Muscle of leg (tissue), 16 donors: ENCODE measurements at places on chromosomes 1 and 21.

- no peak for DNase-seq
Measured at GRCh38 chr1:157624471-157624870, 26.6 kb upstream of the FCRL4 start.

DNA sequence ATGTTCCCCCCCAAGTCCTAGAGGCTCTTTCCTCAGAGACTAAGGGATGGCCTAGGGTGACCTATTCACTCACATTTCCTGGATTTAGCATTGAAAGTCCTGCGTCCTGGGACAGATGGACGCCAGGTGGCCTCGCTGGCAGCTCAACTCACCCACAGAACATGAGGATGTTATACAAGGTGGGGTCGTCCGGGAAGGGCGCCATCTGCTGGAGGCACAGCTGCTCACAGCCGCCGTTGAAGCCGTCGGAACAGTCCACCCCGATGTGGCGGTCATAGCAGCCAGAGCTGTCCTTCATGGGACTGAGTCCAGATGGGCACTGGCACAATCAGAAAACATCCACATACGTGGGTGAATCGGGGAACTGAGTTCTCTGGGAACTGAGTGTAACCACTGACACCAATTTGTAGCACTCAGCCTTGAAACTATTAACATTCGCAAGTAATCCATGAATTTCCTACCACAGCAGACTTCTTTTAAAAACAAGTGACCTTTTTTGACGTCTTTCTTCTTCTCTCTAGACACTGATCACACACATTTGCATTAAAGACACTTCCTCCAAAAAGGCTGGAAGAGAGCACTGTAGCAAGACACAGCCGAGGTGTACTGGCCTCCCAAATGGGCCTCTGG lies 215.4 kb downstream of the ASTN1 start:
- DNase-seq, result peak; percentile 31

- peak; percentile 20 for DNase-seq
Measured at GRCh38 chr1:52268372-52268771, 97.6 kb downstream of the CC2D1B start.

GRCh38 chr1:236204656-236205055 lies 62.3 kb downstream of the GPR137B start:
- DNase-seq, result no peak

DNA sequence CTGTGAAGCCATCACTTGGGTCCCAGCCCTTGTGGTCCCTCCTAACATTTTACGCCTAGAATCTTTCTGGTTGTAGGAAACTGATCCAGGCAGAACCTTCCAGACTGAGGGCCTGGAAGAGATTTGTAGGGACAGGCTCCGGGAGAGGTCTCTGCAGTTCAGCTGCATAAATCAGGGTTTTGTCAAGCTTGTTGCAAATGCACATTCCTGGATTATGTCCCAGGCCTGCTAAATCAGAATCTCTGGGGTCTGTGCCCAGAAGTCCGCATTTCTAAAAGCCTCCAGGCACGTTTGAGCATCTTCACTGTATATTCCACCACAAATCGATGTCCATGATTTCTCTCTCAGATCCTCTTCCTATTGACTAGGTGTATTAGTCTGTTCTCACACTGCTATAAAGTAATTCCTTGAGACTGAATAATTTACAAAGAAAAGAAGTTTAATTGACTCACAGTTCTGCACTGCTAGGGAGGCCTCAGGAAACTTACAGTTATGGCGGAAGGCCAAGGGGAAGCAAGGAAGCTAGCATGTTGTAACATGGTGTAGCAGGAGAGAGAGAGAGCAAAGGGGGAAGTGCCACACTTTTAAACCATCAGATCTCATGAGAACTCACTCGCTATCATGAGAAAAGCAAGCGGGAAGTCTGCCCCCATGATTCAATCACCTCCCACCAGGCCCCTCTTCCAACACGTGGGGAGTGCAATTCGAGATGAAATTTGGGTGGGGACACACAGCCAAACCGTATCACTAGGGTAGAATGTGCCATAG lies 1.2 kb upstream of the FHAD1 start:
- DNase-seq, result peak; percentile 53

GRCh38 chr1:7224644-7225043 lies 439.4 kb downstream of the CAMTA1 start:
- no peak for DNase-seq

DNA sequence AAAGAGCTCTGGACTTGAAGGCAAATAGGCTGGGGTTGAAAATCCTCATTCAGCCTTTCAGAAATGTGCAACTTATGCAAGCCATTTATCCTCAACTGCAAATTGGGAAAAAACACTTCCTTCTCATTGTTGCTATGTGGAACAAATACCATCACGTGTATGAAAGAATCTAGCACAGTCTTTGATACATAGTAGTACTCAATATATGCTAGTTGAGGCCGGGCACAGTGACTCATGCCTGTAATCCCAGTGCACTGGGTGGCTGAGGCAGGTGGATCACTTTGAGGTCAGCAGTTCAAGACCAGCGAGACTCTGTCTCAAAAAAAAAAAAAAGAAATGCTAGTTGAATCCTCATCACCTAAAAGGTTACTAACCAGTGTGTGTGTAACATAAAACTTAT lies 8.2 kb downstream of the PI4KB start:
- no peak for DNase-seq

- no peak for DNase-seq
Measured at GRCh38 chr1:84202126-84202525, 58.1 kb downstream of the PRKACB start.

DNA sequence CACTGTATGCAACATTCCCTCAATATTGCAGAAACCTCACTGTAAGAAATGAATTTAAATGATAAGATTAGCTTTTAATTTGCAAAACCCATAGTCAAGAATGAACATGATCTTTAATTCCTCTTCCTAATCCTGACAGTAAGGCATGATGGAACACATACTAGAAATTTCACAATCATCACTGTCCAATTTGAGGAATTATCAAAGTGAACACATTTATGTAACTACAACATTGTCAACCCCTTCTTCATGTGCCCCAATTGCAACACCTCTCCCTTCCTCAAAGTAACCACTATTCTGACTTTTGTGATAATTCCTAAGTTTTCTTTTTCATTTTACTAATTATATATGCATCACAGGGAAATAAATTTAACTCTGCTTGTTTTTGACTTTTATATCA lies 103.1 kb downstream of the LHX8 start:
- no peak for DNase-seq

DNA sequence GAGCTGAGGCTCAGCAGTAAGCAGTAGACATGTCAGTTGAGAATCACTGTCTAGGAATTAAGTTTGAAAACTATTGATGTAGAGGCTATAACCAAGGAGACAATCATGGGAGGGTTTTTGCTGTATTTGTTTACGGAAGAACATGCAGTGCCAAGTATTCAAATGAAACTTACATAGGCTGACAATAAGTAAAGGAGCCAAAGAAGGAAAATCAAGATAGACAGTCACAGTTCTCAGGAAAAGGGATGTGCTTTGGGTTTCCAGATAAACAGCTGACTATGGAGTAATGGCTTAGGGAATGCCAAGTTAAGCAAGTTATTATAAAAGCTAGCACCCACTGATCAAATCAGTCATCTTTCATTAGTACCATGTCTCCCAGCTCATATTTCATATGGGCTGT lies 21.5 kb downstream of the GNG12 start:
- DNase-seq, result no peak

DNA sequence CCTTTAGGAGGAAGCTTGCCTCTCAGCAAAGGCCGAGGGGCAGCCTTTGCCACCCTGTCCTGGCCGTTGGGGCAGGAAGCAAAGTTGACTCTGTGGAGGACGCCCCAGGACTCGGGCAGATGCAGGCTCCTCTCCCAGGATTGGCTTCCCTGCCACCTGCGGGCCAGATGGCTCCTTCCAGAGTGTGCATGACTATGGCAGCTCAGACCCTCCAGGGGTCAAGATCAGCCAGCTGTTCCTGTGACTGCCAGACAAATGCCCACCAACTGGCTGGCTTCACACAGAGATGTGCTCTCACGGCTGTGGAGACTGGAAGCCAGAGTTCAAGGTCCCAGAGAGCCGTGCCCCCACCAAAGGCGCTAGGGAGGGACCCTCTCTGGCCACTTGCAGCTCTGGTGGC lies 87.0 kb upstream of the VAMP3 start:
- DNase-seq, result no peak

GRCh38 chr1:55870106-55870505 lies 654.9 kb upstream of the USP24 start:
- peak; percentile 63 for DNase-seq

DNA sequence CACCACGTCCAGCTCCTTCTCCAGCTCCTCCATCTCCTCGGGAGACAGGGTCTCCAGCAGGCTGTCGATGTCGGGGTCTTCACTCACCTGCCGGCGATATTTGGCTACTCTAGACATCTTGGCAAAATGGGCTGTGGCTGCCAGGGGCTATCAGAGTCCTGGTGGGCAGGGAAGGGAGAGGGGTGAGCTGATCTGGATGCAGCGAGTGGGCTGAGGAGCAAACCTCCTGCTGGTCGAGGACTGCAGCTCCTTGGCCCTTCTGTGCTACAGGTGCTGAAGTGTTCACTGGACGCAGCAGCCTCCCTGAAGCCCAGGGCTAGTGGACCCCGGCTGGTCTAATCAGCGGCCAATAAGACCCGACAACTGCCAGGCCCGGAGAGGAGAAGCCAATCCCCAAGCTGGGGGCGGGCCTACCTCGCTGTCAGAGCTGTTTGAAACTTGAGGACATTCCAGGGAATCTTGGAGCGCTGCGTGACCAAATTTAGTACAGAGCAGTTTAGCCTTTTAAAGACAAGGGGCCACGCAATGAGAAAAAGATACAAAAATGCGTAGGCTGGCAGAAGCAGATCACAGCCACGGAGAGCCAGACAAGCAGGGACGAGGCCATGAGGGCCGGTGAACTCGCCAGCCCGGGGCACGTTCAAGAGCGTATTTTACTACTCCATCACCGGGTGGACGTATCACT lies at the start of gene LMOD1:
TSS of gene LMOD1 (minus strand) at position 325 of the 685 bp plus-strand sequence. CDS start at position 117, 208 bp downstream.
- peak; percentile 91 for DNase-seq

DNA sequence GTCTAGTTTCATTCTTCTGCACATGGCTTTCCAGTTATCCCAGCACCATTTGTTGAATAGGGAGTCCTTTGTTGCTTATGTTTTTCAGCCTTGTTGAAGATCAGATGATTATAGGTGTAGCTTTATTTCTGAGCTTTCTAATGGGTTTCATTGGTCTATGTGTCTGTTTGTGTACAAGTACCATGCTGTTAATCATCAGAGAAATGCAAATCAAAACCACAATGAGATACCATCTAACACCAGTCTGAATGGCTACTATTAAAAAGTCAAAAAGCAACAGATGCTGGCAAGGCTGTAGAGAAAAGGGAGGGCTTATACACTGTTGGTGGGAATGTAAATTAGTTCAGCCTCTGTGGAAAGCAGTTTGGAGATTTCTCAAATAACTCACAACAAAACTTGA lies 321.5 kb upstream of the PTBP2 start:
- DNase-seq, result no peak

DNA sequence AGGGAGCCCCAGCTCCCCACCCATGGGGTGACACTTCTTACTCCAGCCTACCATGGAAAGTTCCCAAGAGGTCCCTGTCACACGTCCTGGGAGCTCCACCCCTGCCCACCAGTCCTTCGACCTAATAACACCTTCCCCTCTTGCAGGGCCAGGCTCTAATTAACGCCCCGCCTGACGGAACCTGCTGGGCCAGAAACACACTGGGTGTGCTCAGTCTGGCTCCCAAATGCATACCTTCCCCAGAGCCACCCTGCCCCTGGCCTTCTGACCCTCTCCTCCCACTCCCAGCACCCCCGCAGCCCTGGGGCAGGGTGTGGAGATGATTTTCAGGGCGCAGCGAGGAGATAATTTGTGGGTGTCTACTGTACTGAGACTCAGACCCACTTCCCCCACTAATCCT lies 20.6 kb downstream of the PGLYRP3 start:
- DNase-seq, result no peak

DNA sequence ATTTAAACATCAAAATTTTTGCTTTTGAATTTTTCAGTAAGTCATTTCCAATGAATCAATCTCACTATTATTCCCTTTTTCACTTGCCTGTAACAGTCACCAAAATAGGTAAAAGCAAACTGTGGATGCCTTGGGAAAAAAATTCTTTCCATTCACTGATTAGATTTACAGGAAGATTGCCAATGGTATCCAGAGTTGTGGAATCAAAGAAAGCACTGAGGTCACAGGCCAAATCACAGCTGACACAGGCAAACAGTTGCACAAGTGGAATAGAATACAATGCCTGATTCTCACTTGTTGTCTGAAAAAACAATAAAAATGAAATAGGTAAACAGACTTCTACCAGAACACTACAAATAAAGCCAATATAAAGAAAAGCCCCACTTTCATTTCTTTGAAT lies 48.4 kb downstream of the LTN1 start:
- DNase-seq, result no peak

DNA sequence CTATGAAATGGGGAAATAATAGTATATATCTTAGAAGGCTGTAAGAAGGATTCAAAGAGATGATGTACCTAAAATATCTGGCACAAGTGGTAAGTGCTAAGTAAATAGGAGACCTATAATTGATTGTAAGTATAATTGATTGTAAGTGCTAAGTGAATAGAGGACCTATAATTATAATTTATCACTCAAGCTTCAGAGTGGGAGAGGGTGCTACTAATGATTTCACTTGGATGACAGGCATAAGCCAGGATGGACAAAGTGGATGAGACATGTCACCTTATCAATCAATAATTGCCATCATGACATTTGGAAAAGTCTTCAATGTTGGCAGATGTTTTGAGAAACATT lies 11.2 kb downstream of the RCAN1 start:
- no peak for DNase-seq

GRCh38 chr21:44535963-44536362 lies 4.0 kb downstream of the KRTAP10-1 start:
- no peak for DNase-seq

GRCh38 chr1:74517599-74518051 lies 5.2 kb upstream of the LRRC53 start:
- DNase-seq, result no peak

- DNase-seq, result no peak
Measured at GRCh38 chr1:70807088-70807664, 240.4 kb downstream of the PTGER3 start.

GRCh38 chr1:20948101-20948500 lies 161.0 kb upstream of the HP1BP3 start:
- no peak for DNase-seq

DNA sequence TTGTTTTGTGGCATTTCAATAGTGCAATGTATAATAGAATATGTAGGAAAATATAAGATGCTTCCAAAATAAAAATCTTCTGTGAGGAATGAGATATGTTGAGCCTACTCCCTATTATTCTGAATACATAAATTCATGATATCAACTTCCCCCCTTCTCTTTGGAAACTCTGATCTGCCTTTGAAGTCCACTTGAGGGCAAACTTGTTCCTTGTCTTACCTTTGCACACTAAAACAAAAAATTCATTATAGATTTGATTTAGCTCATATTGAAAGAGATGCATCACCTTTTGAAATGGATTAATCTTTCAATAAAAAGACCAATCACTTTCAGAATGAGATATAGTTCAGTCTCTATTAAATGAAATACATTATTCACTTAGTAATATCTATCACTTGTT lies 580.7 kb upstream of the ADGRL4 start:
- DNase-seq, result peak; percentile 22
